ENCODE measurements at places on chromosomes 2 and 18.

- no peak for DNase-seq
These were observed 16.5 kb downstream of the SGPP2 start for GRCh38 chr2:222440673-222441422.

GRCh38 chr2:13495051-13495450 lies 778.3 kb downstream of the TRIB2 start:
- no peak for DNase-seq

DNA sequence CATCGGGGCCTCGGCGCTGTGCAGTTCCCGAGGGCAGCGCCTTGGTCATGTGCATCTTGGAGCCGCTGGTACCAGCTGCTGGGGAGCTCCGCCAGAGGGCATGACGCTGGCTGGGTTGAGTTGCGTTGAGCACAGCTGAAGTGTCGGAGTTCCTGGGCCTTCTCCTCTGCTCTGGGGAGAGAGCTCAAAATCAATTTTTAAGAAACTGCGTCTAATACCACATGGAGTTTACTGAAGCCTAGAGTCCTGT lies 48.7 kb downstream of the GREB1 start:
- no peak for DNase-seq

GRCh38 chr2:231452799-231453508 lies 11.3 kb downstream of the NCL start:
- DNase-seq: no peak

DNA sequence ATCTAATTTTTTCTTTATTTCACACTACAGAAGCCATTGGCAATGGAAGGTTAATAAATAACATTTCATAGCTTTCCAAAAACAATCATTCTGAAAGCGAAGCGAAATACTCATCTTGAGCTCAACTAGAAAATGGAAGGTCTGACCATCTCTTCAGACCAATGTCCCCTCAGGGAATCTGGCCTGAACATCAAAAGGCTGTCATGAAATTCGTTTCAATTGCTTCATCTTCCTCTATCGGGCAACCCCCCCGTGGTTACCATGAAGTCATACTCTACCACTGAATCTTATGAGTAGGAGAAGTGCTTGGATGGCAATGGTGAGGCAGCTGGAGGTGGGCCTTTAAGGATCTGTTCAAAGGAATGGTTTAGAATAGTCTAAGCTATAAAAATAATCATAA lies 22.9 kb upstream of the CYTIP start:
- no peak for DNase-seq

- no peak for DNase-seq
These were observed 51.6 kb downstream of the SPP2 start for GRCh38 chr2:234102112-234102511.

DNA sequence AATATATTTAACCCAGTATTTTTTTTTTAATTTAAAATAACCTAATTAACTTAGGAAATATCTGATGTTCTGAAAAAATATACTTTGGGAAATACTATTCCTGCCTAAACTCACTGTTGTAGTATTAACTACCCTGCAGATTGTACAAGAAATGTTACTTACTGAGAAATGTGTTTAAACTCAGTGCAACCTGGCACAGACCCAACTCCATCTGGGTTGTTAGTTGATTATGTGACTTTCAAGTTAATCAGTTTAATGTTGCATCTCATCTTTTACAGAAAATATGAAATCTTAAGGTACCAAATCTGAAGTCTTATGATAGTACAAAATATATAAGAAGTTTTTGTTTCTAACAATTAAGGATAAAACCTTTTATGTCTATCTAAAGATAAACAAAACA lies 27.3 kb downstream of the VAPA start:
- DNase-seq: no peak

DNA sequence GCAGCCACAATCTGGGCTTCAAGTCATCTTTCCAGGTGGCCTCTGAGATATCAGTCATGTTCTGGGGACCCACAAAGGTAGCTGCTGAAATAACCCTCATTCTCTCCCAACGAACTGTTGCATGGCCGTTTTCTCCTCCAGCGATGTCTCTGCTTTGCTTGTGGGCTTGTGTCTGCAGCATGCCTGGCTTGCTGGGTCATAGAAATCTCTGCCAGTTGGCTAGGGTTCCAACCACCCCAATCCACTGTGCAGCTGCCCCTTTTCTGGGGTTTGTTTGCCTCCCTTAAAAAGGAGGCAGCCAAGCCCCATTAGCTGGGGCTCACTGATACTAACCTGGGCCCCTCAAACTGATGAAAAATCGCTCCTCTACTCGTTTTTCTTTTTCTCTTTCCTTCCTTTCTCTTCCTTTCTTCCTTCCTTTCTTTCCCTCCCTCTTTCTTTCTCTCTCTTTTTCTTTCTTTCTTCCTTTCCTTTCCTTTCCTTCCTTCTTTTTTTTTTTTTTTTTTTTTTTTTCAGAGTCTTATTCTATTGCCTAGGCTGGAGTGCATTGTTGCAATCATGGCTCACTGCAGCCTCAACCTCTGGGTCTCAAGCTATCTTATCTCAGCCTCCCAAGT lies 680.0 kb downstream of the EPHA4 start:
- DNase-seq: no peak

DNA sequence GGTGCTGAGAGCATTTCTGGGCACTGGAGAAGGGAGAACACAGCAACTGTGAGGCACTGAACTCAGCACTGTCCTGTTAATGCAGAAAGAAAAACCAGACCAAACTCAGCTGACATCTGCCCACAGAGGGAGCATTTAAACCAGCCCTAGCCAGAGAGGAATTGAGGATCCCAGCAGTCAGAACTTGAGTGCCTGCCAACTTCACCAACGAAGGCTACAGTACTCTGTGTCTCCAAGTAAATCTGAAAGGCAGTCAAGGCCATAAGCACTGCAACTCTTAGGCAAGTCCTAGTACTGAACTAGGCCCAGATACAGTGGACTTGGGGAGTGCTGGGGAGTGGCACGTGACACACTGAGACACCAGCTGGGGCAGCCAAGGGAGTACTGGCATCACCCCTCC lies 176.2 kb upstream of the ZC3H15 start:
- no peak for DNase-seq

- DNase-seq: no peak
These were observed 31.3 kb upstream of the PTPN4 start for GRCh38 chr2:119728421-119728820.

DNA sequence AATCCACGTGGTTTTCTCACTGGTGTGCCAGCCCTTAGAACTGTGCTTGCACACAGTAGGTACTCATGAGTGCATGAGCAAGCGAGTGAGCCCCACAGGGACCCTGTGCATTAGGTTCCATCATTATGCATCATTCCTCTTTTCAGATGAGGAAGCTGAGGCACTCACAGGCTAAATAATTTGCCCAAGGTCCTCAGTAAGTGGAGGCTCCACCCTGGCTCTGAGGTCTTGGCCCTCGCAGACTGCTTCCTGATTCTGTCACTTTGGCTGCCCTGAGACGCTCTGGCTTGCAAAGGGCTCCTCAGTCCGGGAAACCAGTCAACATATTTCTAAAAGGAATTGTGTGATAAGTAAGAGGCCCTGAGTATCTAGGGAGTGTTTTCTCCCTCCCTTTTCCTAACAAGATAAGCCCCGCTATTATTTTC lies 71.7 kb downstream of the IL1R2 start:
- DNase-seq: no peak

GRCh38 chr2:37634914-37635503 lies 36.4 kb downstream of the CDC42EP3 start:
- DNase-seq: no peak

- DNase-seq: no peak
These were observed 159.4 kb downstream of the AGPS start for GRCh38 chr2:177551989-177552421.

GRCh38 chr2:10300328-10300920 lies 2.3 kb upstream of the HPCAL1 start:
- DNase-seq: no peak

GRCh38 chr2:197708331-197708730 lies 3.2 kb downstream of the MARS2 start:
- no peak for DNase-seq

DNA sequence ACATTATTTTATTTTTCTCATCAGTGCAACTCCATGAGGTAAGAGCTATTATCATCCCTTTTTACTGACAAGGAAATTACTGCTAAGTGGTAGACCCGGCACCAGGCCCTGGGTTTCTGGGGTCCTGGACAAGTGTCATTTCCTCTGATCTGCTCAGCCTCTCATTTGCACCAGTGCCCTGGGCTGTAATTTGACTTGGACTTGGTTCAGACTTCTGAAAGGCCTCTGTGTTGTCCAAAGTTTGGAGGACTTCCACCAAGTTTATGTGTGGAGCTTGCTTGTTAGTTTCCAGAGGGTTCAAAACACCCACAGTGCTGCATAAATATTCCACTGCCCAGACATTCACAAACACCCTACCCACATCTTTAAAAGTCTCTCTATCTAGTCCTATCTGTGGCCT lies 44.0 kb upstream of the PPP1CB start:
- no peak for DNase-seq

GRCh38 chr2:45334205-45334604 lies 276.9 kb downstream of the SRBD1 start:
- DNase-seq: no peak

DNA sequence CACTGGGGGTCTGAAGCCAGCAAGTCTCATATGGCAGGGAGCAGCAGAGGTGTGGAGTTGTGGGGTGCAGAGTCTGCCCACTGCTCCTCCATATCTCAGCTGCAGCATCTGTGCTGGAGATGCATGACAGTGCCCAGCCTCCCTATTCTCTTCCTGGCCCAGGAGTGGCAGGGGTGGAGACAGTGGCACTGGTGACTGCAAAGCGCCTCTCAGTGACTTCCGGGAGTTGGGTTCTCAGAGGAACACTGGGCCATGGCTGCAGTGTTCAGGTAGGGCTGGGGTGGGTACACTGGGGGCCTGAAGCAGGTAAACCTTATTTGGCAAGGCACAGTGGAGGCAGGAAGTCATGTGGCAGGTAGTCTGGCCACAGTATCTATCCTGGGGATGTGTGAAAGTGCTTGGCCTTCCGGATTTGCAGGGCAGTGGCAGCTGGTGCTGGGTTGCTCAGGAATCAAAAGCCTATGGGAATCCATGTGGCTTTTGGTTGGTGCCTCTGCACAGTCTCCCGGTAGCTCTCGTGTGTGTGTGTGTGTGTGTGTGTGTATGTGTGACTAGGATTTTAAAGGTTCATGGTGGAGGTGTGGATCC lies 60.3 kb upstream of the THUMPD2 start:
- no peak for DNase-seq

GRCh38 chr2:10520926-10521325 lies 72.8 kb upstream of the ODC1 start:
- no peak for DNase-seq

GRCh38 chr2:101509499-101510284 lies 34.8 kb upstream of the RFX8 start:
- no peak for DNase-seq

DNA sequence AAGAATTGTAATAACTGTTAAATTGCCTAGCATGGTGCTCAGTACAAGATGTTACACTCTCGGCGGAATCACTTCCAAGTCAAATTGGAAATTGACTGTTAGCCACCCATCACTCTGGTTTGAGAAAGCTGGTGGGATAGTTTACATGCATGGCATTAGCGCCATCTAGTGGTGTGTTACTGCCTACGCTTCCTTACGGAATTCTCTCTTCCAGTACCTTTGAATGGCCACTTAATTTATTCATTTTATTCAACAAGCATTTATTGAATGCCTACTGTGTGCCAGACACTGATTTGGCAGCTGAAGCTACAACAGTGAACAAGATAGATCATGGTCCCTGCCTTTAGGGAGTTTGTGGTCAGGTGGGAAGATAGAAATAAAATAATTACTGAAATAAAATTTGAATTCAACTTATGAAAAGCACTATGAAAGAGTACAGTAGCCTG lies 171.2 kb downstream of the TMEM247 start:
- DNase-seq: no peak

GRCh38 chr18:48997985-48998831 lies 47.4 kb upstream of the SMAD7 start:
- no peak for DNase-seq

GRCh38 chr2:163768881-163769695 lies 33.3 kb upstream of the FIGN start:
- no peak for DNase-seq

DNA sequence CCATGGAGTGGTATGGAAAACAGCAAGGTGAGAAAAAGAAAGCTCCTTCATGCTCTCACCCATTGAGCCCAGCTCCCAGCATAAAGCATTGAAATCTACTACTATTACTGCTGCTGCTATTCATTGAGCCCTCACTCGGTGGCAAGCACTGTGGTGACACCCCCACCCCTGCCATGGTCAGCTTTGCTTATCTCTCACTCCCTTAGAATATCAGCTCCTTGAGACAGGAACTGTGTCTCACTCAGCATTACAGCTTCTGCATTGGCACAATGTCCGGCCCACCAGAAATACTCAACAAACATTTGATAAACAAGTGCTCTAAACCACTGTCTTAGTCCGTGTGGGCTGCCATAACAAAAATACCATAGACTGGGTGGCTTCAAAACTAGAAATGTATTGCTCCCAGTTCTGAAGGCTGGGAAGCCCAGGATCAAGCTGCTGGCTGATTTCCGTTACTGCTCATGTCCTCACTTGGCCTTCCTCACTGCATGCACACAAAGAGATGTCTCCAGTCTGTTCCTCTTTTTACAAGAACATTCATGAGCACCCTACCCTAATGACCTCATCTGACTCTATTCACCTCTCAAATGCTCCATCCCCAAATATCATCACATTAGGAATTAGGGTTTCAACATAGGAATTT lies 116.3 kb downstream of the ZBTB7C start:
- no peak for DNase-seq

DNA sequence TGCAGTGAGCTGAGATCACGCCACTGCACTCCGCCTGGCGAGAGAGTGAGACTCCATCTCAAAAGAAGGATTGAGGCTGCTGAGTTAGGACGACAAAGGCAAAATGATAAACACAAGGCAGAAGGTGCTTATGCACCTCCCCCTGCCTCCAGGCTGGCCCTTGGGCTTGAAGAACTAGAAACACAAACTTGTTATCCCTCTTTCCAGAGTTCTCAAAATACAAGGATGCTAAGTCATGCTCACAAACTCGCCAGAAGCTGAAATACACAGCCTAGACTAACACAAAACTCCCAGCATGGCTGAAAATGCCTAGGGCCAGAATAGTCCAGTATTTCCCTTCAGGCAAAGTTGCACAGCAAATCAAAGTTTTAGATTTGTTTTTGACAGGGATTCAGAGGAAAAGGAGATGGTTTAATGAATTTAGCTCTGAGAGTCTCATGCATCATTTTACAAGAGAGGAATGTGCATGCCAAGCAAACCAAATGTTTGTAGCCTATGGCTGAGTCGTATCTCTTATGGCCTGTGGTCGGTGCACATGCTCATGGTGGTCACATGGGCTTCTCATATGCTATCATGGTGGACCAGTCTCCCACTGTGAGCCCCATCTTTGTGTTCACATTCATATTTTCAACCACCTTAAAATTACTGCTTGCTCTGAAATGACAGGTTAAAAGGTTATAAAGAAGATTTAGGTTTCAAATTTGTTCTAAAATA lies 16.2 kb upstream of the MREG start:
- no peak for DNase-seq

Data from esophagus squamous epithelium (tissue), 5 donors.